ENCODE measurements at places on chromosomes 6 and 20. TPM values are rescaled to one million over a fixed set of nuclear protein-coding genes. Genes with fewer than 3 reads are reported as not detected.

The BANF2 gene
- polyA plus RNA-seq, result not detected

DNA sequence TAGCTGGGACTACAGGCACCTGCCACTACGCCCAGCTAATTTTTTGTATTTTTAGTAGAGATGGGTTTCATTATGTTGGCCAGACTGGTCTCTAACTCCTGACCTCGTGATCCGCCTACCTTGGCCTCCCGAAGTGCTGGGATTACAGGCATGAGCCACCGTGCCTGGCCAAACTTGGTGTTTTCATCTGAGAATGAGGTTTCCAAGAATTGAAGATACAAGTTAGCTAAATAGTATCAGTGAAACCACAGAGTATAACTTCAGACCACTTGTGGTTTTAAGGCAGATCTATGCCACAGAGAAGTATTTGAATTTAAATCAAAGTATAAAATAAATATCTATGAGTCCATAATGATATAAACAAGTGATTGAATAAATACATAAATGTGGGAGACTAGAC, 70.1 kb downstream of the SLC16A10 start:
- H3K36me3 ChIP-seq, result no peaks in the 10 kb centered on the region
- no peaks in the 10 kb centered on the region for H3K4me1 ChIP-seq
- H3K27ac ChIP-seq, result no peak overlapping the region
- no peaks in the 10 kb centered on the region for H3K27me3 ChIP-seq
- H3K4me3 ChIP-seq, result no peak overlapping the region

The GPLD1 gene
- 0.44 TPM for polyA plus RNA-seq

GRCh38 chr20:12098421-12098820, 180.7 kb downstream of the BTBD3 start:
- H3K4me3 ChIP-seq, result no peak overlapping the region
- H3K36me3 ChIP-seq, result no peaks in the 10 kb centered on the region
- no peak overlapping the region for H3K27ac ChIP-seq
- H3K27me3 ChIP-seq, result no peaks in the 10 kb centered on the region

The PHACTR3 gene
- polyA plus RNA-seq, result 7.1 TPM

The CRIP3 gene
- polyA plus RNA-seq, result 72.3 TPM

DNA sequence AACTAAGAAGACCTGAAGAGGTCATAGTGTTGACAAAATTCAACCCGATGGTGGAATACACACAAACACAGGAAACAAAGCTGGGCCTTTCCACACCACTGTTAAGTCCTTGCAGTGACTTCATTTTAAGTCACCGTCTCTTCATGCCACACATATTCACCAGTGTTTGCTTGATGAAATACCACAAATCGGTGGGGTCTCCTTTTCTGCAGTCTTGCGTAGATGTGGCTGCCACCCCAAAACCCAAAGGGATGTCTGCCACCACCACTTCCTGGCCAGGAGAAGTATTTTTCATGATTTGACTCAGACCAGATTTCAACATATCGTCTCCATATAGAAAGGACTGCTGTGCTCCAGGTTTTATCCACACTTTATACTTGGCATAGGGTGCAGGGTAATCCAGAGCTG, 11.0 kb upstream of the COL10A1 start:
- H3K27ac ChIP-seq, result no peak overlapping the region
- no peak overlapping the region for H3K4me3 ChIP-seq
- H3K36me3 ChIP-seq, result peaks cover 5% of the 10 kb centered on the region
- no peaks in the 10 kb centered on the region for H3K4me1 ChIP-seq
- no peaks in the 10 kb centered on the region for H3K27me3 ChIP-seq
- DNase-seq, result no peak

The SNX9 gene
- polyA plus RNA-seq, result 20.9 TPM

The TP53TG5 gene
- polyA plus RNA-seq, result 0.43 TPM

- no peak overlapping the region for H3K27ac ChIP-seq
- no peaks in the 10 kb centered on the region for H3K36me3 ChIP-seq
- H3K4me3 ChIP-seq, result no peak overlapping the region
- DNase-seq, result no peak
These were observed 31.1 kb downstream of the SNHG17 start for GRCh38 chr20:38404016-38404415.

The DEFB127 gene
- polyA plus RNA-seq, result not detected

The PRSS16 gene
- polyA plus RNA-seq, result not detected

DNA sequence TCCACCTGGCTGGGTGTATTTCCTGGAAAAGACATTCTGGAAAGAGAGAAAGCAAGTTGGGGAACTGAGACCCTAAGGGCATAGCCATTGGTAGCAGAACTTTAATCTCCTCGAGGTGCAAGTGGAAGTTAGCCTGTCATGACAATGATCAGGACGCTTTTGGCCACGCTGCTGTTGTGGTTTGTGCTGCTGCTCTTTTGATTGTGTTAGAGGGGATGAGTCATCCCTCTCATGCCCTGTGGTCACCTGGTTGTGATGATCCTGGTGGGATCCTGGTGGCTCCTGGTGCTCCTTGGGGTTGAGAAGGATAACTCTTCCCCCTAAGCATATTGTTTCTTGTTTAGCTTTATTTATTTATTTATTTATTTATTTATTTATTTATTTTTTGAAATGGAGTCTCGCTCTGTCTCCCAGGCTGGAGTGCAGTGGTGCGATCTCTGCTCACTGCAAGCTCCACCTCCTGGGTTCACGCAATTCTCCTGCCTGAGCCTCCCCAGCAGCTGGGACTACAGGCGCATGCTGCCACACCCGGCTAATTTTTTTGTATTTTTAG, 350.3 kb downstream of the KIF16B start:
- H3K27me3 ChIP-seq, result no peaks in the 10 kb centered on the region
- no peaks in the 10 kb centered on the region for H3K4me1 ChIP-seq
- H3K27ac ChIP-seq, result no peak overlapping the region

GRCh38 chr6:40722553-40723258, 135.5 kb upstream of the LRFN2 start:
- H3K27ac ChIP-seq, result no peak overlapping the region
- DNase-seq, result no peak

DNA sequence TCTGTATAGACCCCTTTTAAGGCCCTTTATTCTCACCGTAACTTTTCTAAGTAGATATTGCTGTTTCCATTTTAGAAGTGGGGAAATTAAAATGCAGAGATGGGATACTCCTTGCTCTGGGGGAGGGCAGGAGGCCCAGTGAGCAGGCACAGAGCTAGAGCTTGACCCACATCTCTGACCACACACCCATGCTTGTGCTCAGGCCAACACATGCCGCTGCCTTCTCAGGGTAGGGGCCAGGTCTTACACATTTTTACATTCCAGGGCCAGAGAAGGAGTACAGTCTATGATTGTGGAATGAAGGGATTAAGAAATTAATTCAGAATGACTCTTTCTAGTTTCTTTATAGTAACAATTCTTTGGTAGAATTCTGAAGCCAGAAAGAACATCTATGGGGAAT, 104.8 kb downstream of the SOBP start:
- H3K4me1 ChIP-seq, result peaks cover 12% of the 10 kb centered on the region
- no peak overlapping the region for H3K4me3 ChIP-seq
- no peak for DNase-seq
- no peaks in the 10 kb centered on the region for H3K36me3 ChIP-seq
- no peak overlapping the region for H3K27ac ChIP-seq

The DEFB124 gene
- 1.5 TPM for polyA plus RNA-seq

The TREML2 gene
- polyA plus RNA-seq, result 0.01 TPM

DNA sequence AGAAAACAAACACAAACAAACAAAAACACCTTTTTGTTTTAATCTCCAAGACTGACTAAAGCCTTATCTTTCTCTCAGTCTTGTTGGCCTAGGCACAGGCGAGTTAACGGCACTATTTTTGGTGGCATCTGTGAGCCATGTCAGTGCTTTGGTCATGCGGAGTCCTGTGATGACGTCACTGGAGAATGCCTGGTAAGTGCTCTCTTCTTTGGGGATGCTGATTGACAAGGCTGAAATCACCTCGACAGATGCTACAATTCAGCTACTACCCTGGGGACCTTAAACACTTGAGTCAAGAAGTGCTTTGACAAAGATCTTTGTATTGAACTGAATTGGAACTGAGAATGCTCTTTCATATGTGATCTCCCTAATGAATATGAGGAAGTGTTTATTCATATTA, 384.1 kb downstream of the LAMA2 start:
- H3K4me3 ChIP-seq, result no peak overlapping the region
- H3K27ac ChIP-seq, result no peak overlapping the region
- peaks cover 59% of the 10 kb centered on the region for H3K36me3 ChIP-seq
- DNase-seq, result no peak
- peaks cover 30% of the 10 kb centered on the region for H3K4me1 ChIP-seq

The SPTLC3 gene
- polyA plus RNA-seq, result 1.6 TPM

The MCM8 gene
- 2.0 TPM for polyA plus RNA-seq

DNA sequence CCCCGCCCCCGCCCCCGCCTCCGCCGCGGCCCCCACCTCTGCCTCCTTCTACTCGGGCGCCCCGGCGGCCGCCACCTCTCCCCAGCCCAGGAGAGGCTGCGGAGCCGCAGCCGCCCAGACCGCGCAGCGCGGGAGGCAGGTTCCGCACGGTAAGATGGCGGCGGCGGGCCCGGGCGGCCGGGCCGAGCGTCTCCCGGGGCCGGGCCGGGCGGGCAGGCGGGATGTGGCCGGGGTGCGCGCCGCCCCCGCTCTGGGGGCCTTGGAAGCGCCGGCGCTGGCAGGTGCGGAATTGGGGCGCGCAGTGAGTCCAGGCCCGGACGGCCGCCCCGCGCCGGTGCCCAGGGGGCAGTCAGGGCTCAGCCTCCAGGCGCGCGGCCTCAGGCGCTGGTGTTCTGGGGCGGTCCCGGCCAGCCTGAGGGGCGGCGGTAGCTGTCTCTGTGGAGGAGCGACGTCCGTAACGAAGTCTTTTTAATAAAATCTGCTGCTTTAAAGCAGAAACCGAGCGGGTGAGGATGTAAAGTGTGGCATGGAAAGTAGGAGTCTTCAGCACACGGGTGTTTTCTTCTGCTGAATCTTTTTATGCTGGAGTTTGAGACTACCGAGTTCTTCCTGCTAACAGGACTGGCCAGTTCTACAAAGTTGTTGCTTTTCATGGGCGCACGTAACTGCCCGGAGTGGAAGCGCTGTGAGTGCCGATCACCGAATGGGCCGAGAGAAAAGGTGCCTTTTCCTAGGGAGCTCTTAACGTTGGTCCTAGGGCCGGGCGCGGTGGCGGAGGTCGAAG, at the start of gene GID8:
GID8 (plus strand) TSS at position 43 of the 784 bp plus-strand sequence. CDS start 3,356 bp downstream, outside the sequence.
- H3K27me3 ChIP-seq, result no peaks in the 10 kb centered on the region
- peak; percentile 35 for DNase-seq
- no peaks in the 10 kb centered on the region for H3K36me3 ChIP-seq
- peaks cover 51% of the 10 kb centered on the region for H3K4me1 ChIP-seq
- peak within 1 kb of the TSS; percentile 99 for H3K27ac ChIP-seq
- peak within 1 kb of the TSS; percentile 95 for H3K4me3 ChIP-seq

The DDX39B gene
- polyA plus RNA-seq, result 422 TPM

The MAP1LC3A gene
- 61.5 TPM for polyA plus RNA-seq

DNA sequence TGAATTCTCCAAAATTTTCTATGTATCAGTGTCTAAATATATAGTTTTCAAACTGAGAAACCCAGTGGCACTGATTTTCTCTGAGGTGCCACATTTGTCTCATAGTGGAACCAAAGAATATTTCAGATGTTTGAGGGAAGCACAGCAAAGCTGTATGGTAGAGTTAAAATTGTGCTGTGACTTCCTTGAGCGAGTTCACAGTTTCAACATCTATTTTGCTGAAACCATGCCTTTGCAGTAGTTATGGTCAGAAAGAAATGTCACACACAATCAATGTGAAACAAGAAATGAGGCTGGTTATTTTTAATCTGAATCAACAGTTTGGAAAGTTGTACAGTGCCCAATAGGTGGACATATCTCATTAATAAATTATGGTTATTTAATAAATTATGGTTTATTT, 394.0 kb upstream of the SPTLC3 start:
- H3K36me3 ChIP-seq, result no peaks in the 10 kb centered on the region
- no peak overlapping the region for H3K27ac ChIP-seq
- H3K4me1 ChIP-seq, result no peaks in the 10 kb centered on the region
- DNase-seq, result no peak
- no peak overlapping the region for H3K4me3 ChIP-seq

DNA sequence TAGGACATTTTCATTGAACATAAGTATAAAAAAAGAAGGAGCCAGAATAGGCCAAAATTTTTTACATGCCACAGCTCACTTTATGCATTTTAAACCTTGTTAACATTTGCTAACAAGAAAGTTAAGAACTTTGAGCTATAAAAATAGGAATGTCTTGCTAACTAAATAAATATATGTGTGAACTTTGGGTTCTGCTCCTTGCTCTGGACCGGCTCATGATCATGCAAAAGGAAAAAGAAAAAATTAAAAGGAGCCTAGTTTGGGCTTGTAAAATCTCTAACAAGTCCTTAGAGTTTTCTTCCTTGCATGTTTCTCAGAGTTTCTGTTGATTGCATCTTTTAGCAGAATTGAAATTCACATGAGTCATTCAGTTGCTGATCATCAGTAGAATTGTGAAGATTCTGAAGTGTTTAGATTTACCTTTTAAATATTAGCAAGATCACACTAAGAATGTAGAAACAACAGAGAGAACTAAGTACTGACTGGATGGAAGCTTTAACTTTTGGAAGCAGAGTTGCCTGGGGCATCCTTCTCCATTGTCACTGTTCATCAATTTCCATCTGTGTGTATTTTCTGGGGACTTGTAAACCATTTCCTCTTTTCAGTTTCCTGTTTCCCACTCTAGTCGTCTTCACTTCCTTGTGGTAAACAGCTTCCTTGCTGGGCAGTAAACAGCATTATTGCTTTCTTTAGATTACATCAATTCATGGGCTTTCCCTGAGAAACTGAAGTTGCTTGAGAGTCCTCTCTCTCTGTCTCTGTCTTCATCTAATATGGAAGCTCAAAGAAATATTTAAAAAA, 458.4 kb upstream of the BTBD3 start:
- DNase-seq, result no peak
- H3K4me1 ChIP-seq, result no peaks in the 10 kb centered on the region
- H3K27me3 ChIP-seq, result no peaks in the 10 kb centered on the region
- H3K36me3 ChIP-seq, result no peaks in the 10 kb centered on the region
- H3K27ac ChIP-seq, result no peak overlapping the region

DNA sequence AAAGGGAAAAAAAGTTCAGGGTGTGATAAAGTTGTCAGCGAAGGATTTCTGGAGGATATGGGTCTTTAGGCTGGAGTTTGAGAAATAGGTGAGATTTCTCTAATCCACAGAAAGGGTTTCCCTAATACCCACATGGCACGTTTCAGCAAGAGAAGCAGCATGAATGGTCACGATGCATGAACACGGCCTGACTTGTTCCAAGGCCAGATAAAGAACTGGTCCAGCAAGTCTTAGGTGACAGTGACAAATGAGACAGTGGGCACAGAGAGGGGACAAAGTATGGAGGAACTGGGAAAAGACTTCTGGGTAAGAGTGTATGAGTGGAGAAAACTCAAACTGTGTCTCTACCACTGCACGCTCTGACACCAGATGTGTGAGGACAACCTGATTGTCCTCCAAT, 262.0 kb upstream of the FOXQ1 start:
- H3K36me3 ChIP-seq, result no peaks in the 10 kb centered on the region
- no peak for DNase-seq
- H3K27me3 ChIP-seq, result peaks cover 15% of the 10 kb centered on the region
- no peak overlapping the region for H3K27ac ChIP-seq
- H3K4me3 ChIP-seq, result no peak overlapping the region

The REM1 gene
- 3.9 TPM for polyA plus RNA-seq

The SLC32A1 gene
- polyA plus RNA-seq, result not detected

GRCh38 chr6:88680654-88681053, 282.8 kb downstream of the RNGTT start:
- no peak overlapping the region for H3K27ac ChIP-seq
- peaks cover 12% of the 10 kb centered on the region for H3K36me3 ChIP-seq
- H3K27me3 ChIP-seq, result no peaks in the 10 kb centered on the region
- DNase-seq, result no peak
- no peaks in the 10 kb centered on the region for H3K4me1 ChIP-seq
- H3K4me3 ChIP-seq, result no peak overlapping the region

Data from heart right ventricle (tissue), 16 donors.